Activated CD4-positive, alpha-beta T cell treated with anti-CD3 and anti-CD28 coated beads for 4 hours (primary cell): ENCODE measurements at places on chromosomes 7 and 10.

DNA sequence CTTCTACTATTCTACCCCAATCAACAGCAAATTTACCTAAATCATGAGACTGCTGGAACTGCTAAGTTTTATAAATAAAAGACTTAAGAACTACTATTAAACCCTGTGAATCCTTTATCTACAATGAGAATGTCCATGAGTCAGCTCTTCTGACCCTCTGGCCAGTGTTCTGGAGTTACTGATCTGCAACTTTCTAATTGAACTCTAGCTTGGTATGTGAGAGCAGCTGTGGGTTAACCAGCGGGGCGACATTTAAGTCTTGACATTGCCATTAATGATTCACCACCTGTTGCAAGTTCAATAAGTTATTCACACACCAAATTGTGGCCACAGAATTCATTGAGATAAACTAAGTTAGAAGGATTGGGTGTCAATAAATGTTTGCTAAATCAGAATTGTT is 359.8 kb downstream of the PCDH15 start:
- no peak for DNase-seq

DNA sequence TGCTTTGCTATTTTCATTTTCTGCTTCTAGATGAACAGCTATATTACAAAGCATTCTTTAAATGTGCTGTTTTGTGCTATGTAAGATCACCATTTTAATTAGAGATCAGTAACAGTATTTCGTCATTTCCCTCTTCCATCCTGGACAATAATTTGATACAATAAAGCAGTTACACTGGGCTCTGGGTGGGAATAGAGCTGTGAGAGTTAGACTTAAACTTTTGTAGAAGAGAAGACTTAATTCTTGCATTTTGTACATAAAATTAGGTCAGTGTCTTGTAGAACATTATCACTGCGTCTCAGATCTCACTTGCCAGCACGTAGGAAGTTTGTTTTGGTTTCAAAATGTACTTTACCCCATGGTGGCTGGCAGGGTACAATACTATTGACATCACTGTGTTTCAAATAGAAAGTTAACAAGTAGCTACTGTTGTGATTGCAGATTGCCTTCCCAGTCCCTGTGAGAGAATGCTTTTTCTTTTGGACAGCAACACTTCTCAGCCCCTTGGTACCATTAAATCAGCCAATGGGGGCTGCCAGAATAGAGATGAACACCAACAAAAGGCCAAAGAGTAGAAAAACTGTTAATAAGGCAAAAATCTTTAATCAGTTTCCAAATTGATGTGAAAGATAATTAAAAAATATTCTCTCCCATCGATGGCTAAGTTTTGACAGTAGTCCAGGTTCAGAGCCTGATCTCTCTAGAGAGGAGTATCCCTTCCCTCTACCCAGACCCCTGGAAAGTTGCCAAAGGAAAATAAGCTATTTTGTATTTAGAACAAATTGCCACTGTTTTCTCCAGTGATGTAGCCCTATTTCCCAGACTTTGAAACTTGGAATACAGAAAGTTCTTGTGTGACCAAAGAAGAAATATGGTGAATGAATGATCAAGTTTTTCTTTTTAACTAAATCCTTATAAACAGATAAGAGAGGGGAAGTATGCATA is 35.1 kb downstream of the SMNDC1 start:
- peak; percentile 4 for DNase-seq

DNA sequence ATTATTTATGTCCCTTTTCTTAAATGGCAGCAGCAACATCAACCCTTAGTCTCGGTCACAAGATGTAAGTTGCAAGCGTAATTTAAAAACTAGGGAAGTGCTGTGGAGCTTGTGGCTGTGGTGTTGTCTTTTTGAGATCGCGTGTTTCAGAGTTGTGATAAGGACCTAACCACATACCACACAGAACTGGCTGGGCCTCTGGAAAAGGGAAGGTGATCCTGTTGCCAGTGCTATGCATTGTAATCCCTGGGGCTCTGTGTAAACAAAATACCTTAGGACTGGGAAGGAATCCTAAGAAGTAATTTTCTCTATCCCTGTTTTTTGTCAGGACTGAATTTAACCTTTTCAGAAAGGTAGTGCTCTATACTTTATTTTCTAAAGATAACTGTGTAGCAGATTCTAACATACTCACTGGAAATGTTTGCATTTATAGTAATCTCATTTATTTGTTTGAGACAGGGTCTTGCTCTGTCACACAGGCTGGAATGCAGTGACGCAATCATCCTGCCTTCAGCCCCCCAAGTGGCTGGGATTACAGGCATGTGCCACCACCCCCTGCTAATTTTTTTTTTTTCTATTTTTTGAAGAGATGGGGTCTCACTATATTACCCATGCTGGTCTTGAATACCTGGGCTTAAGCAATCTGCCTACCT is 60.4 kb downstream of the INPP5F start:
- DNase-seq, result no peak

DNA sequence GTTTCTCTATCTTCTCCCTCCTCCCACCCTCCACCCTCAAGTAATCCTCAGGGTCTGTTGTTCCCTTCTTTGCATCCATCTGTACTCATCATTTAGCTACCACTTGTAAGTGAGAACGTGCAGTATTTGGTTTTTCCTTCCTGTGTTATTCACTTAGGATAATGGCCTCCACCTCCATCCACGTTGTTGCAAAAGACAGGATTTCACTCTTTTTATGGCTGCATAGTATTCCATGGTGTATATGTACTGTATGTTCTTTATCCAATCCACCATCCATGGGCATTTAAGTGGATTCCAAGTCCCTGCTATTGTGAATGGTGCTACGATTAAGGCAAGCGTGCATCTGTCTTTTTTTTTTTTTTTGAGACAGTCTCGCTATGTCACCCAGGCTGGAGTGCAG is 72.4 kb downstream of the PROSER2 start:
- no peak for DNase-seq

- no peak for DNase-seq
These were observed 125.7 kb downstream of the TSPAN12 start for GRCh38 chr7:120732256-120732655.

- DNase-seq, result no peak
These were observed 21.2 kb downstream of the ZNF680 start for GRCh38 chr7:64541438-64542359.

- DNase-seq, result no peak
These were observed 147.9 kb upstream of the PDE1C start for GRCh38 chr7:32218154-32218467.

GRCh38 chr7:16562456-16563220 is 36.0 kb downstream of the LRRC72 start:
- DNase-seq, result no peak

- no peak for DNase-seq
These were observed 435.6 kb downstream of the CCSER2 start for GRCh38 chr10:84763965-84764364.

DNA sequence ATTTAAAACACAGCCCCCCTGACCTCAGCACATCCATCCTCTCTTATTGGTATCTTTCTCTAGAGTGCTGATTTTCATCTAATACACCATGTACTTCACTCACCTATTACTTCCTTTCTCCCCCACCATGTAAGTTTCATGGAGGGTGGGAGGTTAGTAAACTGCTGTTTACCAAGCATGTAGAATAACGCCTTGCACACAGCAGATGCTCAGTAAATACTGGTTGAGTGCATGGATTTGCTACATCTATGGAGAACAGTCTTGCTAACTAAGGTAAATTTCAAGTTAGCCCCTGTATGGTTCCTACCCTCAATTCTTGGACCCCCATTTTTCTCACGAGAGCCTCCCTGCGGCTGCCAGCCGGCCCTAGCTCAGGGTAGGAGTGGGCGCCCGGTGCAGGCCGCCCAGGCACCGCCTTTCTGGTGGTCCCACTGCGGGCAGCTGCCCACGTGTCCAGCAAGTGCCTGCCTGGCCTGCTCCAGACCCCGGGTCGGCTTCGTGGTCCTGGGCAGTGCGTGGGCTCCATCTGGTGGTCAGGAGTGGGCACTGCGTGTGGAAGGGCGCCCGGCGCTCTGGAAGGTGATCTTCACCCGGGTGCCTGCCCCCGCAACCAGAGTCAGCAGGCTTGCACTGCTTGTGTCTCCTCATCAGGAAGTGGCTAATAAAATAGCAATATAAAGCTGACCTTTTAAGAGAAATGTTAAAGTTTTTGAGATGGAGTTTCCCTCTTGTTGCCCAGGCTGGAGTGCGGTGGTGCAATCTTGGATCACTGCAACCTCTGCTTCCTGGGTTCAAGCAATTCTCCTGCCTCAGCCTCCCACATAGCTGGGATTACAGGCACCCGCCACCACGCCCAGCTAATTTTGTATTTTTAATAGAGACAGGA is 63.4 kb upstream of the DNAJB6 start:
- peak; percentile 63 for DNase-seq

DNA sequence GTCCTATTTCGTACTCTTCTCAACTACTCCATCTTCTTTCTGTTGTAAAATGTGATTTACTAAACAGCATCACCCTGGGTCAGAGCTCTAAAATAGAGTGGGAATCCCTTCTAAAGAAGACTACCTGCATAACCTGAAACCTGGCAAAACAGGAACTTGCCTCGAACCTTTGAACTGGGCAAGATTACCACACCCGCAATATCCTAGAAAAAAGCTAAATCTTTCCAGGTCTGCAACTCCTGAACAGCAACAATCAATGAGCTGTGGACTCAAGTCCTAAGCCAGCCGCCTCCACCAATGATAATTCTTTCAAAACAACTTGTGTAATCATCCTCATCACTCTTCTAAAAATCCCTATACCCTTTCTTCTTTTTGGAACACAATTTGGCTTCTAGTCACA is 824.2 kb upstream of the COBL start:
- no peak for DNase-seq

GRCh38 chr10:73647875-73648651 is 6.8 kb upstream of the MYOZ1 start:
- no peak for DNase-seq

DNA sequence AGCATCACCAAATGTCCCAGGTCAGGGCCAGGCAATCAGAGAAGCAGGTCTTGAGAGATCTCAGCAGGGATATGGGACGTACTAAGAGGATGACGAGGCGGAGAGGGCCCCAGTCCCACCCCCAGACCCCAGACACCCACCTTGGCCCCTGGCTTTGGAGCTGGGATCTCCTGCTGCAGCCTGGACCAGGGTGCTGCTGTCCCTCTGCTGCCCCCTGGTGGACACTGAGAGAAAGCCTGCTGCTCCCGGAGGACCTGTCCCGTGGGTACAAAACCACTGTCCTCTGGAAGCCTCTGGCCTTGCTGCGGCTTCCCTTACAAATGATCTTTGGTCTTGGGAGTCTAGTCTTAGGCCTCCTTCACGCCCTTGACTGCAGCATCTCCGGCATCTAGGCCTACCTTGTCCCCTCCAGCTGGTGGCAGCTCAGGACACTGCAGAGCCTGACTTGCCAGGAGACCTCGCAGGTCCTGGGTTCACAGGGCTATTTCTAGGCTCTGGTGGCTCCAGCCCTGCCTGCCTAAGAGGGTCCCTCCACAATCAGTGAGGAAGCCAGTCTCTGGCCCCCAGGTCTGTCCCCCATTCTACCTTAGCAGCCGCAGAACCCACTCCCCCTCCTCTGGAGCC is 97.1 kb downstream of the RGS10 start:
- DNase-seq, result peak; percentile 84

GRCh38 chr7:17934612-17935240 is 5.6 kb downstream of the SNX13 start:
- DNase-seq, result no peak

GRCh38 chr7:151822541-151823181 is 54.3 kb downstream of the PRKAG2 start:
- no peak for DNase-seq

GRCh38 chr10:102422545-102423129 is 2.0 kb downstream of the FBXL15 start:
- DNase-seq, result no peak

DNA sequence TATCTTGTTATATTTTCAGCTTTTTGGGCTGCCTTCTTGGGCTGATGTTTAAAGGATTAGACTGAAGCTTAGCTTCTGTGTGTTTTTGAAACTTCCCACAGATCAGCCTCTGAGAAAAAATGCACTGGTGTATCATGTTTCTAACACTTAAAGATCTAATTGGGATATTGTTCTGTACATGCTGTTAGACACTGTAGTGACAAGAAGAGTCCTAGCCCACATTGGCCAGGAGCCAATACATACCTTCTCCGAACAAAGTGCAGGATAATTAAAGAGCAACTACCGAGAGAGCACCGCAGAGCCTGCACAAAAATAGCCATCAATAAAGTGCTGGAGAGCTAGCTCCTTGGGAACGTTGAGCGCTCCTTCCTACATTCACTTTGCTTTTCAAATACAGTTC is 289.4 kb upstream of the SP8 start:
- DNase-seq, result no peak

GRCh38 chr7:309586-310228 is 19.7 kb downstream of the FOXL3 start:
- no peak for DNase-seq

DNA sequence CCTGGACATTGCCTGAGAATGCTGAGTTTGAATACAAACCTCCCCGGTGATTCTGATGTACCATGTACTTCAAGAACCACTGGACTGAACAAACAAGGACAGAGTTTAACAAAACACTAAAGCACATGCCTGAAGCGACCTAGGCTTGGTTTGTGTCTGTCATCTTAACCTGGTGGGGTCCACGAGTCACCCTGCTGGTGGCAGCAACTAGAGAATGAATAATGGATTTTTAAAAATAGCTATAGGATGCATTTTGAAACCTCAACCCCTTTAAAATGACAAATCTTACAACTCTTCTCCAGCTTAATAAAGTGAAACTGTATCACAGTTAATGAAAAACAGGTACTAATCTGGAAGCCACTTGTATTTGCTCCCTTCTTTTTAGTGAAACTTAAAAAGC is 25.2 kb downstream of the CDHR3 start:
- DNase-seq, result no peak

GRCh38 chr10:128626397-128627000 is 500.3 kb upstream of the MKI67 start:
- no peak for DNase-seq

DNA sequence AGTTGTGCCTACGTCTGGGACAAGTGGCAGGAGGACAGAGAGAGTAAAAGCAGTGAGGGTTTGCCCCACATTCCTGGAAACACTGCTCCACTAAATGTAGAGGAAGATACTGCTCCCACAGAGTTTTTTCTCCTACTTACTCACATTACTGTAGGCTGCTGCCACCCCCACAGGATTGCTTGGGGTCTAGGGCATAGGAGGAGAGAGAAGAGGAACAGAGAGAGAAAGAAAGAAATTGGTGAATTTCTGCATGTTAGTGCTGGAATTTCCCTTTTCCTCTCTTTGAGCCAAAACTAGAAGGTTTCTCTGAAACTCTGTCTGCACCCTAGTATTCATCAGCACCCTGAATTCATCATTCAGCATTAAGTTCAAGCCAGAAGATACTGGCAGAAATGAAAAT is 397.9 kb downstream of the INHBA start:
- DNase-seq, result no peak
